Hematopoietic multipotent progenitor cell treated with erythropoietin and hydrocortisone succinate and interleukin-3 and kit ligand, for 8 days (in vitro differentiated cells): ENCODE measurements at places on chromosomes 1 and 21.
A peak's percentile ranks its signal among the peaks of the same experiment; 100 is the strongest.

DNA sequence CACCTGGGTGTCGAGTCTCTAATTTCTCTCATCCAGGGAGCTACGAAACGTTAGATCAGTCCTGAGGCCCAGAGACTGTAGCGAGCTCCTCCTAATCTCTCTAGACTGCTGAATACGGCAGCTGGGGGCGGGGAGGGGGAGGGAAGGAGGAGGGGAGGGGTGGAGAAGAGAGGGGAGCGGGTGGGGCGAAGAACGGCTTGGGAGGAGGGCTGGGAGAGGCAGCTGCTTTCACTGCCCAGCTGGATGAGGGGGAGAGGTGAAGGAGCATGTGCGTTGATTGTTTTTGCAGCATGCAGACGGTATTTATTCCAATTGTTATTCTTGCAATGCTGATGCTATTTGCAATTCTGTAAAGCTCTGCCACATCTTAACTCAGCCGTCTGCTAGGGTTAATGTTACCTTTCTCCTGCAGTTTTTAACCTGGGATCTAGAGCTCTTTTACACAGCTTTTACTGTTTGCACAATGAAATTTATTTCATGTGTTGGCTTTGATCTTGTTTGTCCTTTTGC, 790 bp downstream of the DNAJC6 start:
- peak; percentile 82 for DNase-seq

GRCh38 chr1:239538239-239538988, 152.0 kb downstream of the CHRM3 start:
- no peak for DNase-seq

- no peak for DNase-seq
Measured at GRCh38 chr1:216175714-216176113, 247.5 kb downstream of the USH2A start.

DNA sequence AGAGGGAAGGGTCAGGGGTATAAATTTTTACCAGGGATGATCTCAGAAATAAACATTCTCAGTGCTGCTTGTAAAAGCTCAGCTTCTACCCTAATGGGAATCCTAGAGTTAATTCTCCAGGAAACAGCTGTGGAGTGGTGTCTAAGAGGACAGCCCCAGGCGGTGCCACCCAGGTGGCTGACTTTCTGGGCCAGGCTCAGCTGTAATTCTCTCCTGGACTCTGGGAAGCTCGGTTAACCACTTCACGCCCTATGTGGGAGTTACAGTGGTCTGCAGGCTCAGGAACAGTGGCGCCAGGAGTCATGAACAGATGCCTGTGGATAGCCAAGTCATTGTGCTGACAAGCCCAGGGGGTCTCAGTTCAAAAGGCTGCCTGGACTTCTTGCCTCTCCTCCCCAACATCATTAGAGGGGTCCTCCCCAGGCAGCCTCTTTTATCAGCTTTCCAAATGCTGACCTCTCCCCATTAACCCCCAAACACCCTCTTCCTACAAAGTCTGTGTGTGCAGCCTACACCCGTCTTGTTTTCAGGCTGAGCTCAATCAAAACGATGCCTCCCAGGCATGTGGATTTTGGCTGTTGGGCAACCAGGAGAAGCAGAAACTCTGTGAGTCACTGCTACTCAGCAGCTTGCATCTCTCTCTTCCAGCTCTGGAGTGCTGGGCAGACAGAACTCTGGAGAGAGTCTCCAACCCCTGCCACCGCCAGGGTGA, 1.2 kb downstream of the HHIPL2 start:
- DNase-seq = no peak

DNA sequence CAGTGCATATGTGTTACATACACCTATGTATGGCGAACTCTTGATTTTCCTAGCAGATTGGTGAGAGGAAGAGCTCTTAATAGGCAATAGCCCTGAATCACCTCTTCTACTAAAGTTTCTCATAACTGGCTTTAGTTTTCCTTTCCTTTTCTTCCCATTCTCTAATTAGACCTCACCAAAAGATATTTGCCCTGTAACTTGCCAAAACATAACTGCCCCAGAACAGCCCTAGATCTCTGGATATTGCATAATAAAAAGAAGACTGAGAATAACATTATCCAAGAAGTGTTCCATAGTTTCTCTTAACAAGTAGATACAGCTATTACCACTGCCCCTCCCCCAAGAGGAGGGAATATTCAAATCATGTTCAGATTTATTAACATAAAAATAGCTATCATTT, 16.3 kb downstream of the SGIP1 start:
- DNase-seq = no peak
